ELR (cell line): ENCODE measurements at places on chromosomes 1 and 21.

GRCh38 chr1:38005195-38006007, at the start of gene FHL3:
Gene FHL3, minus strand, starts transcription at chr1:38005514. Its CDS starts 6,102 bp downstream, at chr1:37999412.
- peak; percentile 58 for DNase-seq

GRCh38 chr1:52404975-52405338, 555 bp downstream of the PRPF38A start:
- no peak for DNase-seq

DNA sequence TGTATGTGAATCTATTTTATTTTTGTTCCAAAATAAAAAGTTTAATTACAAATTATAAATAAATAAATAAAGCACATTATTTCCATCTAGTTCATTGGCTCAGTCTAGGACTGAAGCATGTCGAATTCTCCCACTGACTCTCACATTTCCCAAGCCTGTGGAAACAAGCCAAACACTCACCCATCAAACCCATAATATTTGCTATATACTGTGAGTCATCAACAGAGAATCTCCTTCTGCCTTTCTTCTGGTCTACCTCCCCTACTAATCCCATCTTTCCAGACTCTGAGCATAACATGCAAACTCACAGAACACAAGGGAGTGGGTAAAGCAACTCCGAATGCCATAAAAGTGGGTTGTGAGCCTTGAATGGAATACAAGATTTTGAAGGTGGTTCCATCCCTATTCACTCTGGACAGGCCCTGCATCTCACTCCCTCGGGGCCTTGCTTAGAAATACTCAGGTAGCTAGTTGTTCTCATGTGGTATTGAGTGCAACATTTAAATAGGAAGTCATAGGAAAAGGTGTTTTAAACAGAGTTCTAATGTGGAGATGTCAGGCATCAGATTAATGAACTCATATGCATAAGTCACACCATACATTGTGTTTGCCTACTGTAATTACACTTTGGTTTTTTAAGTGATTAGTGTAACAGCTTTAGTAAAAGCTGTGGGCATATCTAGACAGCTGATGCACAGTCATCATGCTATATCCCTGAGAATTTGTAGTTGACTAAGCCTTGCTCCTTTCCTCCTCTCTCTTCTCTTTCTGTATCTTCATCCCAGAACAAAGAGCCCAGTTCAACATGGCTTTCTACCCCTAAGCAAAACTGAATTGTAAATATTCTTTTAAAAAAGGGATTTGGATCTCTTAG, 47.0 kb downstream of the F5 start:
- DNase-seq = peak; percentile 87

GRCh38 chr21:43918385-43918947, 53.4 kb downstream of the AGPAT3 start:
- DNase-seq = no peak

DNA sequence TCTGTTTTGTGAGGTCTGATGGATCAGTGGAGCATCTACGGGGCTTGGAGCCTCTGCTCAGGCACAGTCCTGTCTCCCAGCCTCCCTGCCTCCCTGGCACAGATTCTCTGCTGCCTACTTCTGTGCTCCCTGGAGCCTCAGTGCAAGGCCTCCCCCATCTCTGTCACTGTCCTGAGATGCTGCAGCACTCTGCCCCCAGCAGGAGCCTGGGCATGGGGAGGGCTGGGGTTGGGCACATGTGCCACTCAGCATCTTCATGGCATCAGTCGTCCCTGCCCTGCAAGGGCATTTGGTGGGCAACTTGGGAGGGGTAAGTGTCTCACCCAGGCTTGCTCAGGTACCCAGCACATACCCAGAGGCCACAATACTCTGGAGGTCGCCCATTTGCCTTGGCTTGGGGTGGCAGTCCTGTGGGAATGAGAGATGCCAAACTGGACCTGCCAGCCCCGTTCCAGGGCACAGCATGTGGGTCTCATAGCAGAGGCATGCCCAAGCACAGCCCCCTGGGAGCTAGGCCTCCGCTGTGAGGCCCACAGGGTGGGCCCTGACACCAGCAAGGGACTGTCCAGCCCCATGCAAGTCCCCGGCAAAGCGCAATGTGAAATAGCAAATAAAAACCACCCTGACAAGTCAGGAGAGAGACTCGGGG, 28.7 kb downstream of the PADI3 start:
- DNase-seq = no peak

GRCh38 chr1:108575375-108575774, 15.5 kb downstream of the EEIG2 start:
- DNase-seq = no peak

GRCh38 chr1:23574265-23574754, 15.0 kb upstream of the ID3 start:
- no peak for DNase-seq

DNA sequence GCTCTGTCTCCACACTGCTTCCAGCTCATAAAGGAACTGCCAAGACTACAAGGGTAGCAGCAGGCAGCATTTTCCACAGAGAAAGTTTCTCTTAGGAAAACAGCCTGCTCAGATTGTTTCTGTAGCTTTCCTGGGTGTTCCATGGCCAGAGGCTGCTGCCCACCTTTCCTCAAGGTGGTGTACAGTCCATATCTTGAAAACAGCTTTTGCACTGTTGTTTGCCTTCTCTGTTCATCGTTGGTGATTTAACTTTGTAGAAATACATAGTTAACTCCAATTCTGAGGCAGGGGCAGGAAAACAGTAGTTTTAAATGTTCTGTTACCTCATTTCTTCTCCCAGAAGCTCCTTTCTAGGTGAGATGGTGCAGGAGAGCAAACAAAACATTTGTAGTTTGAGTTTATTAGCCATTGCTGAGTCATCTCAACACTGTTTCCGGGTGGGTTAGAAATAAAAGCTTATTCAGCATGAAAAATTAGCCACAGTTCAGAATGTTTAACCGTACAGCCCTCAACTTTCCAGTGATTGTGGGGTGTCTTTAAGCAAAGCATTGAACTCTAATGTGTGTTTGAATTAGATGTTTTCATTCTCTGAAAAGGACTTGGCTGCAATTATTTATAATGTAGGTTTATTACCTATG, 41.7 kb downstream of the DIP2A start:
- peak; percentile 62 for DNase-seq

- no peak for DNase-seq
Observed at GRCh38 chr1:88455621-88456256, 228.3 kb upstream of the PKN2 start.

- DNase-seq = no peak
Observed at GRCh38 chr1:1672181-1672965, 13.6 kb upstream of the CDK11B start.

GRCh38 chr1:155218854-155219591, 10.5 kb downstream of the MTX1 start:
- DNase-seq = peak; percentile 82
